Activated CD4-positive, alpha-beta T cell treated with anti-CD3 and anti-CD28 coated beads, Interleukin-2, amount 10 ng/mL, durations not matched to agents 7 days and 5 days (primary cell): ENCODE measurements at places on chromosomes 5 and 9. TPM values are rescaled to one million over a fixed set of nuclear protein-coding genes. Genes with fewer than 3 reads are reported as not detected.

Gene C9orf153
- 0.35 TPM for total RNA-seq

Gene TEX48
- total RNA-seq: 0.83 TPM

DNA sequence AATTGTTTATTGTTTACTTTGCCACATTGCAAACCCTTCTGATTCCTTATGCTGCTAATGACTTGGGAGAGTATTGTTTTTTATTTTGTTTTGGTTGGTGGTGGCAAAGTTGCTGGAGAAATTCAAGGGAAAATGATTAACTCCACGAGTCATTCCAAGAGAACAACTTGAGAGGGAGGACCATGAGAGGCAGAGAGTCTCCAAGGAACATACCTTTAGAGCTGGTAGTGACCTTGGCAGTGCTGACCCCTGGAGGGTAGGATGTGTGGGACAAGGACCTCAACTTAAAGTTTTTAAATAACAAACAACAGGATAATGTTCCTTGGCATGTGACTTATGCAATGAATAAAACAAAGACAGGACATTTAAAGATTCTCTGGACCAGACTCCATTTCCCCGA, 139.7 kb downstream of the LRRC70 start:
- DNase-seq: no peak

DNA sequence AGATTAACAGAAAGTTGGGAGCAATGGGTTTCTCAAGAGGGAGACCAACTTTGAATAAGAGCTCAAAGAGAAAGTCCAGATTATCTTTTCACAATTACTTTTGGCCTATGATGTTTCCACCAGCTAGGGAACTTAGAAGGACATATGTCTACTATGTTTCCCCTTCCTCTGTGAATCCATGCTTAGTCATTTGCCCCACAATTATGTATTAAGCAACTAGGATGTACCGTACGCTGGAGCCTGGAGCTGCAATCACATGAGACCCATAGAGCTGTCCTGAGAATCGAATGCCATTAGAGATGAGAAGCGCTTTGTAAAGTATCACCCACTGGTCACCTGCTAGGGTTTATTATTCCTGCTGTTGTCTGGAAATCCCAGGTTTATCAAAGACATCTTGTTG, 78.8 kb downstream of the PDE6A start:
- no peak for DNase-seq

DNA sequence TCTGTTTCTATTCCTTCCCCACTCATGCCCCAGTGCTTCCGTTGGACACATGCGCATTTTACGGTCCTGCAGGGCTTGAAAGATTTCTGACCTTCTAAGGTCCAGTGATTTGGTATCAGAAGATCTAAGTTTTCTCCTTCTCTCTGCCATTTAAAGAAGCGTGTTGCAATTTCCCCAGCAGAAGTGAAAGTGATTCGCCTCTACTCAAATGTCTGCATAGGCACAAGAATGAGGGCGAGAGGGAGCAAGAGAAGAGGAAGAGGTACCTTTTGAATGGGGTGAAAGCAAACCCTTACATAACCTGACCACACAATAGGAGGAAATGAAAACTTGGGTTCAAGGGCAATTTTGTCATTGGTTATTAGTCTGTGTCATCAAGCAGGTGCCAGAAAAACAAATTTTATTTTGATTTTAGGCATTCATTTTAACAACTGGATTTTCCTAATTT, 31.7 kb upstream of the NR3C1 start:
- peak; percentile 51 for DNase-seq

- DNase-seq: no peak
Measured at GRCh38 chr9:92767066-92768054, 2.7 kb upstream of the BICD2 start.

DNA sequence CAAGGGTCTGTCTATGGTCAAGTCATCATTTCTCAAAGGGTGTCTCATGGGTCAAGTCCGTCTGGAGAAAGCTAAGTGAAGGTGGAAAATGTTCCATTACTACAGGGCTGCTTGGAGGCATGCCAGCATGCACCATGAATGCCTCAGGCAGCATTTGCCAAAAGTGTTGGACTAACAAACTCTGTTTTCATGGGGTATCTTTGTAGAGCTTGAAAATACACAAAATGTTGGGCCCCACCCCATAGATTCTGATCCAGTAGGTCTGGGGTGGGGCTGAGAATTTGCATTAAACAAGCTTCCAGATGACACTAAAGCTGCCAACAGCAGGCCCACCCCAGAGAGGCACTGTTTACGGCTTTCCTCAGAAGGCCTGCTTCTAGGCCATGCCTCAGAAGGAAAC, 75.0 kb upstream of the FRRS1L start:
- DNase-seq: no peak

DNA sequence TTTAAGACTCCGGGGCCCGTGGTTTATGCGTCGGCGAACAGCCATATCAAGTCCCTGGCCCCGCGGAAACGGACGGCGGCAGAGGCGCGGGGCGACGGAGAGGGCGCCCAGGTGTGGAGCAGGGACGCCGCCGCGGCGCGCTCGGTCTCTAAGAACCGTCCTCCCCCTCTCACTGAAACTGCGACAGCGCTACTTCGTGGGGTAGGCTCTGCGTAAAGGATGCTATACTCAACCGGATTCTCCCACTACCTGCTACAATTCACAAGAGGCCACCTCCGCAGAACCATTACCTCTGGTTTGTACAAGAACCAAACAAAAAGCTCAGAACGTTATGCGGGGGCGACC, 404 bp downstream of the MRNIP start:
- DNase-seq: peak; percentile 47
